Fibroblast of gingiva (primary cell): ENCODE measurements at places on chromosomes 1 and 21.

GRCh38 chr1:58905126-58905490 is 121.3 kb upstream of the JUN start:
- no peak for DNase-seq

GRCh38 chr1:247741756-247742155 is 3.3 kb downstream of the OR14K1 start:
- no peak for DNase-seq

DNA sequence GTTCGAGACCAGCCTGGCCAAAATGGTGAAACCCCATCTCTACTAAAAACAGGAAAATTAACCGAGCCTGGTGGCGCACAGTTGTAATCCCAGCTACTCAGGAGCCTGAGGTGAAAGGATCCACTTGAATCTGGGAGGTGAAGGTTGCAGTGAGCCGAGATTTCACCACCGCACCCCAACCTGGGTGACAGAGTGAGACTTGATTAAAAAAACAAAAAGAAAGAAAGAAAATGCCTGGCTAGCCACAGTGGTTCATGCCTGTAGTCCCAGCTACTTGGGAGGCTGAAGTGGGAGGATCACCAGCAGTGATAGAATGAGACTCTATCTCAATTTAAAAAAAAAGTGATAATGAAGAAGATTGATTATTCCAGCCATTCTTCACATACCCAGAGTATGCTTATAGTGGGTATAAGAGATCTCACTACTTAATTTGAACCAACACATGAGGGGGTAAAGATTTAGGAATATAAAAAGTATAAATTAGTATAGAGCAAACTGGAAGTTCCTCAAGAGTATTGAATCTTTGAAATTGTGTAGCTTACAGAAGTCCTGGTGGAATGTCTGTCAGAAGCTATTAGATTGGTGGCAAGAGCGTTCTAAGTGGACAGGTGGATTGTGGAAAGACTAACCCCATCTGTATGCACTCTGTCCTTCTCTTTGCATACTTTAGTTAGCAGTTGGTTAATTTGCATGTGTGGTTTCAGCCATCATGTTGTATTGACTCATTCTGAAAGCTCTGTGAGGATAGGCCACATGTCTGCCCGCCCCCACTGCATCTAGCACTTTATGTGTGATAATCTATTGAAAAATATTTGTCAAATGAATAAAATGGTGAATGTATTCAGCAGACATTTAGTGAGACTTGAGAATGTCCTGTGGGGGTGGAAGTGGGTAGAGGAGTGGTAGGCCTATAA is 25.0 kb downstream of the RLF start:
- no peak for DNase-seq

DNA sequence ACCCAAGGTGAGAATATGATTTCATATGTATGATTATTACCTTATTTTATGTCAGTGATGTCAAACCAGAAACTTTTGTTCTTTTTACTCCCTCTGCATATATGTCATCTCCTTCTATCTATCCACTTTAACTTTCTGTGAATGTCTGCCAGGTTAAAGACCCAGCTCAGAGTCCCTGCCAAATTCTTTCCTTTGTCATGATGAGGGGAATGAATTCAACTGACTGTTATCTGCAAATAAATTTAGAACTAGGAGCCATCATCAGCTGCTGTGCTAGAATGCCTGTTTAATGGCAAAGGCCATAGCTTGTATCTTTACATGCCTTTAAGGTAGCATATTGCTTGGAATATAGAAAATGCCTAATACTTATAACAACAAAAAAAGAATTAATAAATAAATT is 815.6 kb upstream of the NEGR1 start:
- no peak for DNase-seq

DNA sequence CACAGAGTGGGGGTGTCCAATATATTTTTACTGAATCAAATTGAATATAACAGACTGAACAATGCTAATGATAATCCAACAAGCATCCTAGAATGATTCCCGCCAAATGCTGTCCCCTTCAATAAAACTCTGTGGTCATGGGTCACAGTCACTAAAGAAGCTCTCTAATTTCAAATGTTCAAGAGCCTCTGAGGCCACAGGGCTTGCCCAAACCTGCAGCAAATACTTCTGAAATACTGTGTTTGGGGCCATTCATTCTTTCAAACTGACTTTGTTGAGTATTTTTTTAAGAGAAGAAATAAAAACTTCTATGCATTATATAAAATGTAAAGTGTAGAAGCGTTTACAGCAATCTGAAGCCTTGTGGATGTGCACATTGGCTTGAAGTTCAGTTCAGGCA is 7.6 kb upstream of the BEND5 start:
- no peak for DNase-seq

DNA sequence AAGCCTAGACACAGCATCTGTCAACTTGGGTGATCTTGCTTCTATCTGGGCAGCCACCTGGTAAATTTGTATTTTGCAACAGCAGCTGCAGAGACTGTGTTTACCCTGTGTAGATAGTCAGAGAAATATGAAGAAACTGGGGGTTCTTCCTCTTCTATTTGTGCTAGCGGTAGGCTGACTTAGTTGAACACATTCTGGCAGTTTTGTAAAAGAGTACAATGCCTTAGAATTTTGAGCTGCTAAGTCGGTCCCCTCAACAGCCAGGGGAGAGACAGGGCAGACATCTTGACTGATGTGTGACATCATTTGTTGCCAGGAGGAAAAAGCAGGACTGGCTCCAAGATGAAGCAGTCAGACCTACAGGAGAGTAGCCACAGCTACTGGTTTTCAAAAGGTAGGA is 53.7 kb downstream of the KCNJ6 start:
- DNase-seq = no peak

DNA sequence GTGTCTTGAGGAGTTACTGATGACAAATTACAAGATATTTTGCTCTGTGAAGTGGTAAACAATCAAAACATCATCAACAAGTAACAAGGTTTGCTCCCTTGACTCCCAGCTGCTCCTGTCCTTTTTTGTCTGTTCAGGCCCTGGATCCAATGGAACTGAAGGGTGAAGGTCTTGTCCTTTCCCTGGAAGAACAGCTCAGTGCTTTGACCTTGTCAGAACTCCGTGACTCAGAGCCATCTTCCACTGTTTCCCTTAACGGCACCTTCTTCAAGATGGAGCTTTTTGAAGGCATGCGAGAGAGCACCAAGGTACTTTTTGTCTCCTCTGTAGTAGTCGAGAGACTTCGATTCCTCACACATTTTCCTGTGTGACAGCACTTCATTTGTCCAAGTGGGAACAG is 29.0 kb downstream of the TRIM45 start:
- DNase-seq = no peak

DNA sequence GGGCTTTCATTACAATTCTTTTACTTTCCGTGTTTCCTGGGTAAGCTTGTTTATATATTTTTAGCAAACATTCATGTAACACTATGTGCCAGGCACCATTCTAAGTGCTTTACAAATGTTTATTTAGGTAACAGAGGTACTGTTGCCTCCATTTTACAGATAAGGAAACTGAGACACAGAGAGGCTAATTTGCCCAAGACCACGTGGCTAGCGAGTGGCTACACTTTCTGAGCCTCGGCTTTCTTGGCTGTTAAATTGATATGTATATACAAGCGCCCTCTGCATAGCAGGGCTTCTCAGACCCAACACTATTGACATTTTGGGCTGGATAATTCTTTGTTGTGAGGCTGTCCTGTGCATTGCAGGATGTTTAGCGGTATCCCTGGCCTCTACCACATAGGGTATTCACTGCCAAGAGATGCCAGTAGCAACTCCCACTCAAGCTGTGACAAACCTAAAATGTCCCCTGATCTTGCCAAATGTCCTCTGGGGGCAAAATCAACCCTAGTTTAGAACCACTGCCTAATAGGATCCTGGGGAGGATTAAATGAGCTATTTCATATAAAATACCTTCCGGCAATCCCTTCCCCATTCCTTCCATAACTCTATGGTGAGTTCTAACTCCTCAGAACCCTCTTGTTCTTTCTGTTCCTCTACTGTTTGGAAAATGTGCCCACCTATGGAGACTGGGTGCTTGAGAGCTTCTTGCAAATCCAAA is 17.2 kb upstream of the ID3 start:
- peak; percentile 16 for DNase-seq

DNA sequence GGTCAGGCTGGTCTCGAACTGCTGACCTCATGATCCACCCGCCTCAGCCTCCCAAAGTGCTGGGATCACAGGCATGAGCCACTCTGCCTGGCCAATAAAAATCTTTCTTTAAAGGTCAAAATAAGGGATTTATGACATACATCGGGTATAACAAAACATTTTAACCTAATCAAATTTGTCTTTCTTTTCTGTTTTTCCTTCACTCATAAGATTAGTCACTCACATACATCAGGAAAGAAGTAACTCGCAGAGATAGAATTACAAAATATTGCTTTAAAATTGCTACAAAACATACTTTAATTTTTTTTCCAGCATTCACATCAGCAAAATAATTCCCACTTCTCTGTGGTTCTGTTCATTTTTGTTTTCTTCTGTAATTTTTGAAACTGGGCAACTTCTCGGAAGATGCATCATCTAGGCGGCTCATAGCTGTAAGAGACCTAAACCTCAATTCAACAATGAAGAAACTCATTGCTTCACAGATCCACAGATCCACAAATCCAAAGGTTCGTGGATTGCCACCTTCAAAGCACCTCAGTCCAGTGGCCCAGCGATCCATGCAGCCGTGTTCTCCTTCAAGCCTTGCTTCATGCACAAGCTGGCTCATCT is 39.7 kb downstream of the NEK2 start:
- peak; percentile 85 for DNase-seq

DNA sequence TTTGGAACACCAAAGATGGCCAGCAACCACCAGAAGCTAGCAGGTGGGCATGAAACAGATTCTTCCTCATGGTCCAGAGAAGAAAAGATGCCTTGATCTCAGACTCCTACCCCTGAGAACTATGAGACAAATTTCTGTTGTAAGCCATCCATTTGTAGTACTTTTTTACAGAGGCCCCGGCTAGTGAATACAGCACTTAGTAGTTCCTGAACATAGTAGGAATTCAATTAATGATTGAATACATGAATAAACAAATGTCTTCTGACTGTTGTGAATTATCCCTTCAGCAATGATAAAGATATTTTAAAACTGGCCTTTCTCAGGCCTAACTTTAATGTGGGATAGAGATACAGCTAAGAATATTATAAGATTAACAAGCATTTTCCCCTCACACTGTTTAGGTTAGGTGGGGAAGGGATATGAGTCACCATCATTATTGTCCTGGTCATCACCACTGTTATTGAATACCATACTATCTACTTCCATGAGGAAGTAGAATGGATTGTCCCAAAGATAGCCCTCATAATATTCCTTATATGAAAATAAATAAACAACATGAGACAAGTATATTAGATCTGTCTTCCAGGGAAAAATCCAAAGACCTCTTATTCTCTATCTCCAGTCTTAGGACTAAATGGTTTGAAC is 51.4 kb downstream of the ADCY10 start:
- no peak for DNase-seq

- no peak for DNase-seq
These were observed 33.1 kb downstream of the KIAA0319L start for GRCh38 chr1:35524106-35524505.

GRCh38 chr1:178271471-178271870 is 177.6 kb downstream of the RASAL2 start:
- DNase-seq = no peak

DNA sequence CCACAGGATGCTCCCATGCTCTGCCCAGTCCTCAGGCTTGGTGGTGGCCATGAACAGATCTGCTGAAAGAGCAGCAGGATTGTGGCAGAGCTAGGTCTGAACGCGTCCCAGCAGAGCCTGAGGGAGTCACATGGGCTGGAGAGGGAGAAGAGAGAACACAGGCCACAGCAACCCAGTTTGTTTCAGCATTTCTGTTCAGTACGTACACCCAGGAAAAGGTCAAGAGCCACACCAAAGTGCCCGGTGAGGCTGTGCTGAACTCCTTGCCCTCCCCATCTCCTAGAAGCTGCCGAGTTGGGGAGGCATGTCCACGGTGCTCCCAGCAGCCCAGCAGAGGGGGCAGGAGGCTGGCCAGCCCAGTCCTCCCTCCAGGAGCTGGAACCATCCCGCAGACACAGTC is 5.5 kb downstream of the PKP1 start:
- no peak for DNase-seq

GRCh38 chr1:107220036-107220435 is 79.2 kb downstream of the NTNG1 start:
- peak; percentile 47 for DNase-seq

- no peak for DNase-seq
These were observed 502.5 kb upstream of the ADGRL2 start for GRCh38 chr1:81298266-81298665.

- no peak for DNase-seq
These were observed 83.5 kb upstream of the ZNF281 start for GRCh38 chr1:200493344-200493743.

DNA sequence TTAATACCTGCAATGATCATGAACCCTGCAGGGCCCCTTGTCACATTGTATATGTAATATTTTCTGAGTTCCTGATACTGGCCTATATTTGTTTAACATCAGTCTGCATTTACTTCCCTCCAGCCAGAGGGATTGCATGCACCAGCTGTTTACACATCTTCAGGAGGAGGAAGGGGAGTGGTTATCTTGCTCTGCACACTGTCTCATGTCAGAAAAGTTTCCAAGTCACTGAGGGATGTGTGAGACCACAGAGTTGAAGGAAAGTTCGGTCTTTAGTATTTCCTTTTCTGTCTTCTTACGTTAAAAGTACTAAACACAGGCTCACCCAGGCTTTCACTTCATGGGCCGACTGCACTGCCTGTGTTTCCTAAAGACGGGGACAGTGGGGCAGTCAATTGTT is 574.1 kb downstream of the LMO4 start:
- DNase-seq = no peak

DNA sequence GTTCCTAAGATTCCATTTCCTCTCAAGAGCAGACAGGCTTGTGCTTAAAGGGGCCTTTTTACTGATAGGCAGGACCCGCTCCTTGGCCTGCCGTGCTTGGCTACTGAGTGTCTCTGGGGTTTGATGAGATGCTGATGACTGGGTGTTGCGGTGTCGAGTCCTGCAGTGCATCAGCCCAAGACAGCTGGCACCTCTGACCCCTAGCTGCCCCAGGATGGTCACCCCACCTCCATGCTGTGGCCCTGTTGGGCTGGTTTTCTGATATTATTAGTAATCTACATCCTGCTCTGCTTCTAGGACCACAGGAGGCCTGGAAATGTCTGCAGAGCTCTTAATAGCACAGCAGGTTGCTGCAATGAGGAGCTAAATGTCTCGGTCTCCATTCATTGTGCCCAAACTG is 28.7 kb downstream of the LRRC71 start:
- no peak for DNase-seq

- no peak for DNase-seq
These were observed 418 bp downstream of the DDX20 start for GRCh38 chr1:111756124-111756513.

GRCh38 chr1:43731867-43732531 is 24.7 kb downstream of the ST3GAL3 start:
- no peak for DNase-seq
